ENCODE measurements at places on chromosomes 4 and X.

- no peak for DNase-seq
These were observed 794.2 kb upstream of the LCORL start for GRCh38 chr4:18815779-18816173.

DNA sequence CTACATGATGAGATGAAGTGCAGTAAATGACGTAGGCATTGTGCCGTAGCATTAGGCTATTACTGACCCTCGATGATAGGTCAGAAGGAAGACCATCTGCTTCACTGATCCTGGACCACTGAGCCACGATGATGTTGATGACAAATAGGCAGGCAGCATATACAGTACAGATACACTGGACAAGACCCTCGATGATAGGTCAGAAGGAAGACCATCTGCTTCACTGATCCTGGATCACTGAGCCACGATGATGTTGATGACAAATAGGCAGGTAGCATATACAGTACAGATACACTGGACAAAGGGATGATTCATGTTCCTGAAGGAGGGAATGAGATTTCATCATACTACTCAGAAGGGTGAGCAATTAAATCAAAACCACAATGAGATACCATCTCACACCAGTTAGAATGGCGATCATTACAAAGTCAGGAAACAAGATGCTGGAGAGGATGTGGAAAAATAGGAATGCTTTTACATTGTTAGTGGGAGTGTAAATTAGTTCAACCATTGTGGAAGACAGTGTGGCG, 50.9 kb downstream of the BEND4 start:
- DNase-seq: no peak

DNA sequence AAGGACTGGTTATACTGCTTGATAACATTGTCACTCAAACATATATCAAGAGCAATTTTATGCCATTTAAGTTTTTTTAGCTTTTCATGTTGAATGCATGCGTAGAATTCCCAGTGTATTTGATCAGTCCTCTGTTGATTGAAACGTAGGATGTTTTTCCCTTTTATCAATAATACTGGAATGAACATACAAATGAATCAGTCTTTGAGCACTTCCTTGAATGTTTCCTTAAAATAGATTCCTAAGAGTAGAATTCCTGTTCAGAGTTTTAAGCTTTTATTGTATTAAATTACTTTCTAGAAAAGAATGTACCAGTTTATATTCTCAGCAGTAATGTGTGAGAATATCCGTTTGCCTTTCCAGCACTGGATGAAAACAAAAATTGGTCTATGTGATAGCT, 37.8 kb downstream of the ADD1 start:
- DNase-seq: no peak

DNA sequence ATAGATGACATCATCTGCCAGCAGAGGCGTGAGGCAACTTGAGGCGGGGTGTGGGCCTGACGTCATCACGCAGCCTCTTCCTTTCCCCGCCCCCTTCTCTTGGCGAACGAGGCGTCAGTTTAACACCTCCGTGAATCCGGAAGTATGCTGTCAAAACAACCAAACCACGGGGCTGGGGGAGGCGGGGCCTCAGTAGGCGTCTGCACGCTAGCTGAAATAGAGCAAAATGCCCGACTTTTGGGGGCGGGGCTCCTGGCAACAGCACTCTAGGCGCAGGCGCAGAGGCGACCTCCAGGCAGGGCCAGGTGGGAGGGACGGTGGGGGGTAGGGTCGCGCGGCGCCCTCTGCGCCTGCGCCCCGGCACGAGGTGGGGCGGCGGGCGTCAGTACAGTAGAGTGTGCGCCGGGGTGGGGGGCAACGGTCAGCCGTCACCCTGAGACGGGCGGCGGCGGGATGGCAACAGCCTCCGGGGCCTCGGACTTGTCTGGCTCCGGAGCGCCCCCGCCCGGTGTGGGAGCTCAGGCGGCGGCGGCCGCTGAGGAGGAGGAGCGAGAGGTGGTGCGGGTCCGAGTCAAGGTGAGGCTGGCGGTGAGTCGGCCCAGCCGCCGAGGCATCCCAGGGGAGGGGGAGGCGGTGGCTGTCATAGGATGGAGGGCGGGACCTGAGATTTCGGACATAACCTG, at the start of gene TBC1D25:
Gene TBC1D25, plus strand, starts transcription at position 370 of the 683 bp plus-strand sequence. Its CDS starts 84 bp downstream, at position 454.
- DNase-seq: peak; percentile 62

DNA sequence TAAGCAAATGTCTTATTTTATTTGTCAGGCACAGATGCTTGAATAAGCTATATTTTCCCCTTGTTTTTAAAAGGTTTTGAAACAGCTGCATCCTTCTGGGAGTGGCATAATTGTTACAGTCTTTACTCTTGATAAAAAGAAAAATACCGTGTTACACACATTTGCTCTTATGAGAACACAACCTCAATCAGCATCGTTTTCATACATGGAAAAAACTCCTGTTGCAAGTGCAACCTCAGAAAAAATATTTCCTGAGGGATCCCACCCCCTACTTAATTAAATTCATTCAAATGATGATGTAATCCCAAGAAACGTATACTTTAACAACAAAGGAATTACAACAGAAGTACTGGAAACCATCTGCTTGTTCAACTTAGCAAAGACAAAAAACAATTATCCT, 58.6 kb downstream of the SMAD1 start:
- DNase-seq: no peak

DNA sequence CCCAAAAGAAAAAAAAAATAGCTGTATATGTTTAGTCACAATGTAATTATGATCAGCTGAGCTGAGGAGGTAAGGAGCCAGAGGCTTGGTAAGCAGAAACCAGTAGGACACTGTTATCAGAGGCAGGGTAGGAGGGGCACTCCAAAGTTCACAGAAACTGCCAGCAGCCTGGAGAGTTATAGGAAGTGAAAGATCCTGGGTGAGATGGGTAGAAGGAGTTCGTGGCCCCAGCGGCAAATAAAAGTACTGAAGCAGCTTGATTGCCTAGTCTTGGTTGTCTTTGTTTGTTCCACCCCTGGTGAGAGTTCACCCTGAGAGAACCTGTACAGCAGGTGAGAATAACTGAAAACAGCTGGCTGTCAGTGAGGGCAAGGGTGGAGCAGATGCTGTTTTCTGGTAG, 340.8 kb downstream of the ADGRL3 start:
- DNase-seq: no peak

- no peak for DNase-seq
These were observed at the start of gene CCDC149 for GRCh38 chr4:24912252-24913118. Gene CCDC149, minus strand, starts transcription at chr4:24913042. Its CDS starts 178 bp downstream, at chr4:24912864.

DNA sequence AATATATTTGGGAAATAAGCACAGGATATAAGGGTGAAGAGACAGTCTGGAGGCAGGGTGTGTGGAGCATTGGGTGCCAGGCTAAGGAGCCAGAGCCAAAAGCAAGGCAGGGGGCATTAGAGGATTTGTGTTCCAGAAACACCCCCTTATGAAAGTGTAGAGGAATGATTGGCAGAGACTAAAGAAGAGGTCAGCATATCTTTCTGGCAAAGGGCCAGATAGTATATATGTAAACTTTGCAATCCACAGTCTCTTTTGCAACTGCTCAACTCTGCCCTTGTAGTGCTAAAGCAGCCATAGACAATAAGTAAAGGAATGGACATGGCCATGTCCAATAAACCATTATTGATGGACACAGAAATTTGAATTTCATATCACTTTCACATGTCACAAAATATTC, 3.6 kb upstream of the SLC9A6 start:
- no peak for DNase-seq

GRCh38 chr4:25704516-25704915, 48.9 kb downstream of the SLC34A2 start:
- DNase-seq: no peak

DNA sequence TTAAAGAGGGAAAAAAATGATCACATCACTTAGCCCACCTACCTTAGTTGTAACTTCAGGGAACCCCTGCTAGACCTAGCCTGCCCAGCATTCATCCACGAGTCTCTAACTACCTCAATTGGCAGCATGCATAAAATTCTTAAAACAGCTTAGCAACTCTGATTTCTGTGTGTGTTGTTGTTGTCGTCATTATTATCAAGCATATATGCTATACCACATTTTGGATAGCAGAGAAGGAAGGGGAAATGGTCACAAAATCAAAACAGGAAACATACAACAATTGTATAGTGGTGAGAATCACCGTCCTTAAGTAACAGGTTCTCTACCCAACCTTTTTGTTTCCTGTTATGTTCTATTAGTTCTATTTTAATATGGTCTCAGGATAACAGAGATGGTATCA, 2.7 kb upstream of the ACOT9 start:
- DNase-seq: no peak

DNA sequence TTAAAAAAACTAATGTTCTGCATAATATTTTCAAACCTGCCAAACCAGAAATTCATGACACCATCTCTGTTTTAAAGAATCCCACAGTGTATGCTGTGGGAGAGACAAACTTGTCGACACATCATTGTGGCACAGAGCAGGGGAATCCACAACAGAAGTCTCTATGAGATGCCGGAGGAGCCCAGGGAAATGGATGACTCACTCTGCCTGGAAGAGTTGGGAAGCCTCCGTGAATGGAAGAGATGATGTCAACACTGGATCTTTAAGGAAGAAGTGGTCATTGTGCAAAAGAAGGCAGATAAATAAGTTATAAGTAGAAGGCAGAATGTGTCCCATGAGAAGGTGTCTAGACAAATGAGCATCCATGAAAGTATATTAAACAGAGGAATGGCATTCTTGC, 595.1 kb downstream of the RAB28 start:
- no peak for DNase-seq

GRCh38 chrX:150841456-150842197, 56.8 kb downstream of the CD99L2 start:
- DNase-seq: no peak

DNA sequence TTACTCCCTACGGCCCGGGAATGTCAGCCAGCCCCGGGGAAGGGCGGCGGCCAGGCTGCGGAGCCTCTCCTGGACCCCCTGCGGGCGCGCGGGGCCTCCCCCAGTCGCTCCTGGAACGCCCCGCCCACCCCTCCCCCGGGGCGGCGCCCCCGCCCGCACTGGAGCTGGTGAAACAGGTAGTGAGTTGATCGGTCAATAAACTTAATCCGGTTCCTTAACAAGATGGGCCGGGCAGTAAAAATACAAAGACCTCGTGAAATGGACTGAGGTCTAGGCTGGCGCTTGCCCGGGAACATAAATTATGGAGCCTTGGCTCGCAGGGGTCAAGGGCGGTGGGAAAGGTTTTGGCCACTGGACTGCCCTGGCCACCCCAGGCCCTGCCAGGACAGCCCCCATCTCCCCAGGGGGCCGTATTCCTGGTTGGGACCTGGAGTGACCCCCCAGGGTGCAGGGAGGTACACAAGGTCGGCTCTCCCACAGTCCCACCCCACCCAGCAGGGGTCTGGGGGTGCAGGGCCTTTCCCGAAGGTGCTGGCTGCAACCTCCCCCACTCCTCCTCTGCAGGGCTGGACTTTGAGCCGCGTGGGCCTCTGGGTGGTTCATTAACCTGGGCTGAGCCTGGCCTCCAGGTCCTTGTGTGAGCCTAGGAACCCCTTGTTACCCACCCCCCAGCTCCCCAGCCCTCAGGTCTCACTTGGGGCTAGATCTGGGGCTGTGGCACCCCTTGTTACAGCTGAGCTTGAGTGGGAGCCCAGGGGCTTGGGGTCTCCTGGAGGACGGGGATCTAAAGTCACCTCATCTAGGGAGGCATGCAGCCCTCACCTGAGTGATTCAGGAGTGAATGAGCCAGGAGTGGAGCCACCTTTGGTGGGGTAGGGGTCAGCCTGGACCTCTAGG, 2.5 kb downstream of the FGFR3 start:
- no peak for DNase-seq

GRCh38 chr4:3332498-3332897, 39.7 kb downstream of the RGS12 start:
- no peak for DNase-seq

- no peak for DNase-seq
These were observed 1030.9 kb downstream of the FSTL5 start for GRCh38 chr4:161132715-161133425.

- no peak for DNase-seq
These were observed 175.4 kb downstream of the NPFFR2 start for GRCh38 chr4:72207196-72207595.

DNA sequence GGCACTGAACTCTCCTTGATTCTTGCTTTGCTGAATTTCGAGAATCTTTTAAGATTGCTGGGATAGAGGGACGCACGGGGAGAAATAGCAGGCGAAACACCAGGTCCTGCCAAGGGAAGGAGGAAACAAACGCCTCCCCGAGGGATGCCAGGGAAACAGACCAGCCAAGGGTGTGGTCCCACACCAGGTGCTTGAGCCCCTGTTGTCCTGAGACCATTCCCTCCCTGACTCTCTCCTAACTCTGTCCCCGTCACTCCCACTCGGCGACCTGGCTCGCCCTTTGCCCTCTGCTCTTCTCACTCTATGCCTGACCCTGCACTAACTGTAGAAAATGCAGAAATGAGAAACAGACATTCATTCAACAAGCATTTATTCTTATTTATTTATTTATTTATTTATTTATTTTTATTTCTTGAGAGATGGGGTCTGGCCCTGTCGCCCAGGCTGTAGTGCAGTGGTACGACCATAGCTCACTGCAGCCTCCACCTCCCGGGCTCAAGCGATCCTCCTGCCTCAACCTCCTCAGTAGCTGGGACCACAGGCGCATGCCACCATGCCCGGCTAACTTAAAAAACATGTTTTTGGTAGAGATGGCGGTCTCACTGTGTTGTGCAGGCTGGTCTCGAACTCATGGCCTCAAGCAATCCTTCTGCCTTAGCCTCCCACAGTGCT, 16.2 kb downstream of the CTAG1B start:
- DNase-seq: no peak

GRCh38 chr4:1373892-1374705, 27.1 kb downstream of the UVSSA start:
- DNase-seq: no peak

DNA sequence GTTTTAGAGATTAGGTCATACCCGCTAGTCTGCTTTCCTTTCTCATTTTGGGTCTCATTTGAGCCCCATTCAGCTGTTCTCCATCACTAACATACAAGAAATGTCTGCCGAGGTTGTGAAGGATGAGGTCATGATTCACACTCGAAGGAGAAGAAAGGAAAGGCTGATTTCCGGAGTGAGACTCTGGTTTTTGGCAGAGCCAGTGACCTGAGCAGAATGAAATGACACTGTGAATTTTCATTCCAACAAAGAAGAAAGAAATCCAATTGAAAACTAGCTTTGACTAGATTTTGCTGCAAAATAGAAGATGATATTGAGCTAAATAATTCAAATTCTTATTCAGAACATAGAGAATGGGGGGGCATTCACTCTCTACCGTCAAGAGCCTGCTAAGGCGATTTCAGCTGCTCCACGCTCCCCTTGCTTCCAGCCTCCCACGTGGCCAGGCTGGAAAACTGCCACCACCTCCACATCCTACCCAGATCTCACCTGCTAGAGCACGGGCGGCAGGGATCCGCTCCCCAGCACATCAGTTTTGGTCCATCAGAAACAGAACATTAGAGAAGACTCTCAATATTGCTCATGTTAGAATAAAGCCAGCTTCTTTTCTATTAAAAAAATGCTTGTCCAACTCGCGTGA, 39.0 kb downstream of the F11 start:
- DNase-seq: no peak

GRCh38 chrX:153395613-153396319, 5.4 kb downstream of the PNMA6E start:
- no peak for DNase-seq

All from GM19239 (cell line).